Stimulated activated CD8-positive, alpha-beta memory T cell treated with anti-CD3 and anti-CD28 coated beads, Interleukin-15, amount 100 ng/mL, for 24 hours (primary cell): ENCODE measurements at places on chromosomes 7 and 10.

- DNase-seq, result no peak
These were observed 3.1 kb downstream of the CYREN start for GRCh38 chr7:135167365-135167917.

- no peak for DNase-seq
These were observed 226.2 kb upstream of the IMMP2L start for GRCh38 chr7:111788286-111789047.

DNA sequence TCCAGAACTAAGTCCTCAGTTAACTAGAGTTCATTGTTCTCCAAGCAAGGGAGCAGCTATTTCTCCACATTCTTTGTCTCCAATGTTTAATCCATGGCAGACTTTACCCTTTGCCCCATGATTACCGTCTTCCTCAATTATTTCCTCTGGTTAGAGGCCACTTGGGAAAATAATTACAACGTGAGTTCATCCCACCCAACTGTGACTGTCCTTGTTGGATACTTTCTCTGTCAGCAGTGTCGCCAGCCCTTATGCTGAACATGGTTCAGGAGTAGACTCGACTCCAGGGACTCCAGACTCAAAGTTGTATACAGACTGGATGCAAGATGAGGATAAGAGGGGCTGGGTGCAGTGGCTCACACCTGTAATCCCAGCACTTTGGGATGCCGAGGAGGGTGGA is 17.1 kb upstream of the SEPHS1 start:
- no peak for DNase-seq

DNA sequence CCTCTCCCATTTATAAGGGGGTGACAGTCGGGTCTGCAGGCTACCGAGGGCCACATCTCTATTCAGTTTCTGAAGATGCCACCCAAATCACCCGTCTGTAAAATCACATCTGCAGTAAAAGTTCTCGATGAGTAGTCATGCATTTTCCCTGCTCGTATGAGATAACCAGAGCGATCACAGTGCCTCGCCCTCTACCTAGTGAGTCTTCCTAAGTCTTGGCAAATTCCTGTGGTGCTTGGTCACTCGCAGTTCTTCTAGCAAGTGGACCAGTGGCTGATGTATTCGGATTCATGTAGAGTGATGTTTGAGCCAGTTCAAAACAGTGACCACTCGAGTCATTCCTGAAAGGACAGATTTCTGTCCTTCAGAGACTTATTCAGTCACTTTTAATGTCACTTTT is 44.9 kb downstream of the INSYN2A start:
- no peak for DNase-seq

GRCh38 chr10:76403912-76404311 is 972.5 kb downstream of the LRMDA start:
- DNase-seq, result no peak

- peak; percentile 51 for DNase-seq
These were observed 26.4 kb downstream of the MYL10 start for GRCh38 chr7:101602484-101603241.

DNA sequence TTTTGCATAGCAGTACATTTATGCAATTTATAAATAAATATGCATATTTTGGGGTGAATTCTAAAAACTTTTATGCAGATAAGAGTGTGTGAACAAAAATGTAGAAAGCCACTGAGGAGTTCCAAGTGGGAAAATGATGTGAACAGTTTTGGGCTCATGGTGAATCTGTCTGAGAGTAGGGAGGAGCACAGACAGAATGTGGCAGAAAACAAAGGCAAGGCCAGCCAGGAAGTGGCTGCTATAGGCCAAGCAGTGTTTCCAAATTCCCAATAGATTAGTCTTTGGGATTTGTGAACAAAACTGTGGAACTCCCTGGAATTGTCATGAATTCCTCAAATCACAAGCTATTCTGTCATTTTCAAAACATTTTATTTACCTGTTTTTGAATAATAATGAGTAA is 73.6 kb upstream of the AMPH start:
- no peak for DNase-seq

GRCh38 chr10:122033224-122033926 is 44.4 kb downstream of the TACC2 start:
- DNase-seq, result no peak

GRCh38 chr7:92778972-92779371 is 57.4 kb downstream of the CDK6 start:
- DNase-seq, result no peak

DNA sequence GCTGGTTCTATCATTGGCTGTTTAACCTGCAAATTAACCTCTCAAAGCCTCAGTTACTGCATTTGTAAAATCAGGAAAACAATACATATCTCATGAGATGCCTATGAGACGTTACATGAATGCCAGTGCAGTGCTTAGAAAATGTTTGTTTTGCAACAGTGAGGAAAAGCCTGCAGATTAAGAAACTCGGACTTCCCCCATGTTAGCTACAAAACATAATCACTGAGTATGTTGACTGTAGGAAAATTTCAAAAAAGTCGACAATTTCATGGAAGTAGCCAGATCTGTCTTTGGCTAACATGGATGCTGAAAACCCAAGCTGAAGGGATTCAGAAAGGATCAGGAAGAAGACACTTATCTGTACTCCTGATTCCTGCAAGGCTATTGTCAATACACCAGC is 121.4 kb downstream of the TRIL start:
- no peak for DNase-seq

GRCh38 chr7:39005036-39005435 is 27.3 kb downstream of the POU6F2 start:
- DNase-seq, result no peak
